ENCODE measurements at places on chromosomes 7 and 10.
A peak's percentile ranks its signal among the peaks of the same experiment; 100 is the strongest.

- DNase-seq = no peak
Observed at GRCh38 chr10:118958984-118959925, 70.3 kb upstream of the NANOS1 start.

GRCh38 chr7:31419505-31420055 is 79.1 kb upstream of the NEUROD6 start:
- no peak for DNase-seq

DNA sequence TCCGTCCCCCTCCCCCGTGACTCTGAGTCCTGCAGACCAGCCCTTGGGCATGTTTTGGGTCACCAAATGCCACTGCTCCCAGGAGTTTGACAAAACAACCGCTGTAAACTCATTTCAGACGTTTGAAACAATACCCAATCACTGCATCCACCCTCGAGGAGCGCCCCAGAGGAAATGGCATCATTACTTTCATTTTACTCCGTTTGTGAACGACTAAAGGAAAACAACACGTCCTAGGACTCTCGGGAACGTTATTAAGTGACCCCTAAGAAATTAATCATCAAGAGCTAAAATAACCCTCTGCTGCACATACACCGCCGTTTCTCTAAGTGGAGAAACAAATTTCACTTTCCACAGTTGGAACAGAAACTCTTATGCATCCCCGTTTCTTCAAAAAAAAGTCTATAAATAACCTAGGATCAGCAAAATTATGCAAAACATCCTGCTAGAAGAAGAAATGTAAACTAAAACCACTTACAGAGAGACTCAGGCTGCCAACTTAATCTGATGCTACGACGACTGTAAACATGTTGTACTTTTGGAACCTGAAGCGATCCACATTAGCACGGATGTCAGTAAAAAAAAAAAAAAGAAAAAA is 109.9 kb upstream of the EFCAB10 start:
- peak; percentile 72 for DNase-seq

DNA sequence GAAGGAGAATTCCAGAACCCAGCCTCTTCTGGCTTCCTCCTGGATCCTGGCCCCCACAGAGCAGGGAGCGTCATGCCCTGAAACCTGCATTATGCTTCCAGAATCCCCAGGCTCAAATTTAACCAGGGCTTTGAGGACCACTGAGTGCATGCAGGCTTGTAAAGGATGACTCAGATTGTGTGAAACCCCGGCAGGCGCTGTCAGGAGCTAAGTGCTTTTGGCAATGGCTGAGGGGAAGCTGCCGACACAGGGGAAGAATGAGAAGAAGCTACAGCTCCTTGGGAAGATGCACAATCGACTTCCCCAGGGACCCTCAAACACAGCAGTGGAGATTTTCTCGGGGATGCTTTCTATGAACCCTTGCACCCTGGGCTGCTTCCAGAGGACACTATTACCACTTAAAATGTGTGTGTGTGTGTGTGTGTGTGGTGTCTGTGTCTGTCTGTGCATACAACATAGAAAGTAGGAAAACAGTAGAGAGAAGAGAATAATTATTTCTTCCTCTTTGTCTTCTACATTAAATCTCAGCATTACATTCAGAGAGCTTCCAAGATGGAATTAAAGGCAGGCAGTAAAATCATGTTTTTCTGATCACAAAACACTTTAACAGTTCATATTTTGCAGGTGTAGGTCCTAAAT is 183.5 kb upstream of the INHBA start:
- no peak for DNase-seq

GRCh38 chr7:33832271-33832721 is 73.0 kb upstream of the BMPER start:
- no peak for DNase-seq

GRCh38 chr7:132171130-132171576 is 405.1 kb downstream of the PLXNA4 start:
- no peak for DNase-seq

DNA sequence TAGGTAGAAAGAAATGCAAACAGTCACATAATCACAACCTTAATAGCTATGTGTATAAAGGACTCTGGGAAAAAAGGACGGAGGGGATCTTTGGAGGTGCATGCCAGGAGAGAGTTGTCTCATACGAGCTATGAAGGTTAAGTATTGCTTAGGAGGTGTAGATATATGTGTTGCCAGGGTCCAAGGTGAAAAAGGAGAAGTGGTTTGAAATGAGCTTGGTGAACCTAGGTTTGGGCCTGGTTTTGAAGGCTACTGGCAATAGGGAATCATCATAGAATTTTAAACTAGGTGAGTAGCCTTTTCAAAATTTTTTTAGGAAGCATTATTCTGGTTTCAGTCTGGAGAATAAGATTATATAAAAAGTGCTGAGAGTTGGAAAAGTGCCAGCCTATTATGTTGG is 336.8 kb downstream of the AUTS2 start:
- no peak for DNase-seq

DNA sequence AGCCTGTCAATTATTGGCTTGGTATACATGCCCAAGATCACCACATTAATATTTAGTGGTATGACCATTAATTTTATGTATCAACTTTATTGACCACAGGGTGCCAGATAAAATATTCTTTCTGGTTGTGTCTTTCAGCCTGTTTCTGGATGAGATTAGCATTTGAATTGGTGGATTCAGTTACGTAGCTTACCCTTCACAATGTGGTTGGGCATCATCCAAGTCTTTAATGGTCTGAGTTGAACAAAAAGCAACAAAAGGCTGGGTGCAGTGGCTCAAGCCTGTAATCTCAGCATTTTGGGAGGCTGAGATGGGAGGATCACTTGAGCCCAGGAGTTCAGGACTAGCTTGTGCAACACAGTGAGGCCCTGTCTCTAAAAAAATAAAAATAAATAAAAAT is 702.2 kb upstream of the LRRTM3 start:
- no peak for DNase-seq

- no peak for DNase-seq
Observed at GRCh38 chr10:43231523-43232078, 35.3 kb downstream of the RASGEF1A start.

GRCh38 chr10:133045556-133046389 is 42.0 kb upstream of the ADGRA1 start:
- no peak for DNase-seq

- no peak for DNase-seq
Observed at GRCh38 chr7:105972276-105972675, 9.2 kb downstream of the CDHR3 start.

DNA sequence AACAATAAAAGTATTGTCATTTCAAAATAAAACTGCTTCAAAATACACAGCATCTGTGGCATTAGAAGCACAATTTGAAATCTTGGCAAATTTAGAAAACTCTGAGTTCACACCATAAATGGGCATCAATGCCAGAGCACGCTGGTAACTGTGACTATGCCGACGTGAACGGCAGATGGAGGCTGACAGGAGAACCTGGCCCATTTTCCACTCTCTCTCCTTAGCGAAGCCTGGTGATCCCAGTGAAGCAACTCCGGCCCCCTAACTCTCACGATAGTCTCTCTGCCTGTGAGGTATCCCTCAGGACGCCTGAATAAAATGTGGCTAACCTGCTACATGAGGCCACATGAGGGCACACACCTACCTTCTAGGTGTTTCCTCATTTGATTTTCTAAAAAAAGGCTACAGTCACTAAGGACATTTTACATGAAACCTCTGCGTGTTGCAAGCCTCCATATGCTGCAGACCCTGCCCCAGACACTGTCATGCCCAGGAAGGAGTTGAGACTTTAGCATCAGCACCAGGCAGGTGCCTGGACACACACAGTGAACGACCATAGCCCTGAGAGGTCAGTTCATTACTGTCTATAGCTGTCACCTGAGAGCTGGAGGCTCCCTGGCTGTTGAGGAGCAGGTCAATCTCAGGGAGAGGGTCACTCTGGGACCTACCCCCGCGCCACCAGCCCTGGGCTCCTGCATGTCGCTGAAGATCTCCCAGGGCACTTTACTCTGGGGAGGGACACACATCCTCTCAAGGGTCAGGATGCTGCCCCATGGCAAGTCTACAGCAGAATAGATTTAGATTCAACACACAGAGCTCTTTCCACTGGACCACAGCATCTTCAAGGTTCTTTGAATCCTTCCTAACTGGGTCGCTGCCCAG is 62.9 kb upstream of the CAMK2B start:
- no peak for DNase-seq

DNA sequence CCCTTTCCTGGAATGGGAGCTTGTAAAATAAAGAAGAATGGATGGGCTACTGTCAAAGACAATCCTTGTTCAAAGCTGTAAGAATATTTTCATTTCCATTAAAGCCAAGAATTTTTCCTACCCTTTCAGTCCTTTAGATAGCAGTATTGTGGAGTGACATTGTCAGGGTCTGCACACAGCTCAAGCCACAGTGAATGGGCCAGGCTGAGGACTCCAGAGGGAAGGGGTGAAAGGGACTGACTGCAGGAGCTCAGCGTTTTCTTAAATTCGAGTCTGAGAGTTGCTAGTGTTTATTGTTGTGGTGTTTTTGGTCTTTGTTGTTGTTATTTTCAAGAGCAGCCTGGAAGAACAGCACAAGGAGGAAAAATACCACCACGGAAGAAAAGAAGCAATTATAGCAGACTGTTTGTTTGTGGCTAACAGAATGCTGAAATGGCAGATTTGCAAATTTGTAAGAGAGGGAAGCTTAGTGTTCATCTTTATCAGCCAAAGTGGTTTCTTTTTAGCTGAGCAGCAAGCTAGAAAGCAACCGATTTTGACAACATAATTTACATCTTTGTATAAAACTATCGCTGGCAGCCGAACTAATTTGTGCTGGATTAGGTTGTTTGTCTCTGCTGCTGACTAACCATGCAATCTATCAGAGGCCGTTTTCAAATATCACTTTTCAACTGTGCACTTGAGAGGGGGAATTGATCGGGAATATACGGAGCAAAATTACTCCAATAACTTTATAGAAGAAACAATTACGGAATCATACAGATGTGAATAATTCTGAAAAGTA is 192.1 kb downstream of the LRMDA start:
- peak; percentile 38 for DNase-seq

DNA sequence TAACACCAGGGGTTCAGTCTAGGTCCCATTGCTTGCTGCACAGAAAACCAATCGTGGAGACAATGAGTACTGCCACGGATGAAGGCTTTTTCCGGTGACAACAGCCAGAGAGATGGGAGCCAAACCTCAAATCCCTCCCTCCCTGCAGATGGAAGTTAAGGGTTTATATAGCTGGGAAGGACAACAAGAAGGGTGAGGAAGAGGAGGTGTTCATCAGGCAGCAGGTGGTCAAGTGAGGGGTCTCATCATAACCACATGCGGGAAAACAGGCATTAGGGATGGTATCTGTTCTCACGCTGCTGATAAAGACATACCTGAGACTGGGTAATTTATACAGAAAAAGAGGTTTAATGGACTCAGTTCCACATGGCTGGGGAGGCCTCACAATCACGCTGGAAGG is 91.3 kb downstream of the MKX start:
- DNase-seq = no peak

- DNase-seq = peak; percentile 88
Observed at GRCh38 chr10:12195603-12196506, at the start of the genes CDC123 and NUDT5. CDC123 (plus strand) TSS chr10:12196188; CDS start chr10:12196246, 58 bp downstream. NUDT5 (minus strand) TSS chr10:12195891; CDS start chr10:12186291, 9,600 bp downstream.

DNA sequence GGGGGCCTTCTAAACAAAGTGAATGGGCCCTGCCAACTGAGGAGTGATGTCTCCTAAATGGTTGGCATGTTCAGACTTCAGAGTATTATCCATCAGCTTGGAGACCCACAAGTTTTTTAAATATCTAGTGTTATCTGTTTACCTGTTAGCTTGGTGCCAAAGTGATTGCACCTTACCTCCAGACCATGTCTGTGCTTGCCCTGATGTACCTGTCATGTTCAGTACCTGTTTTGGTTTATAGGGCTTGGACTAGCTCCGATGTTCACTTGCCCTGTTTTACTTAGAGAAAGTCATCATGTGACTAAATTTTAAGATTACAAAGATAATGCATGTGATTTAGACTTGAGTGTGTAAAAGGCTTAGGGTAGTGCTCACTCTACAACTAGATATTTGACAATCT is 67.7 kb downstream of the CNNM2 start:
- DNase-seq = no peak

DNA sequence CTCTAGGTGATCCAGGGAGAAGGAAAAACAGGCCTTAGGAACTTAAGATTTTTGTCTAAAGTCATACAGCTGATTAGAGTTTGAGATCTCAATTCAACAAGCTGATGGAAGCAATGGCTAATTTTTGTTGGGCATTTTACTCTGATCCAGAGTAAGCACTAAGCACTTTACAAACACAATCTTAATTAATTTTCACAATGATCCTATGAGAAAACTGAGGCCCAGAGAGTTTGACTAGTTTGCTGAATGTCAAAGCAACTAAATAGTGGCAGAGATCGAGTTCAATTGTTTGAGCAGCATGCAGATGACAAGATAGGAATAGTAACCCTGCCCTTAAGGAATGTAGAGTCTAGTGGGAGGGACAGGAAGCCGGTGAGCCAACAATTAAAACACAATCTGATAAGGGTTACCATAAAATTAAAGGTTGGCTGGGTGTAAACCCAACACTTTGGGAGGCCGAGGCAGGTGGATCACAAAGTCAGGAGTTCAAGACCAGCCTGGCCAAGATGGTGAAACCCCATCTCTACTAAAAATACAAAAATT is 13.5 kb upstream of the RPEL1 start:
- no peak for DNase-seq

DNA sequence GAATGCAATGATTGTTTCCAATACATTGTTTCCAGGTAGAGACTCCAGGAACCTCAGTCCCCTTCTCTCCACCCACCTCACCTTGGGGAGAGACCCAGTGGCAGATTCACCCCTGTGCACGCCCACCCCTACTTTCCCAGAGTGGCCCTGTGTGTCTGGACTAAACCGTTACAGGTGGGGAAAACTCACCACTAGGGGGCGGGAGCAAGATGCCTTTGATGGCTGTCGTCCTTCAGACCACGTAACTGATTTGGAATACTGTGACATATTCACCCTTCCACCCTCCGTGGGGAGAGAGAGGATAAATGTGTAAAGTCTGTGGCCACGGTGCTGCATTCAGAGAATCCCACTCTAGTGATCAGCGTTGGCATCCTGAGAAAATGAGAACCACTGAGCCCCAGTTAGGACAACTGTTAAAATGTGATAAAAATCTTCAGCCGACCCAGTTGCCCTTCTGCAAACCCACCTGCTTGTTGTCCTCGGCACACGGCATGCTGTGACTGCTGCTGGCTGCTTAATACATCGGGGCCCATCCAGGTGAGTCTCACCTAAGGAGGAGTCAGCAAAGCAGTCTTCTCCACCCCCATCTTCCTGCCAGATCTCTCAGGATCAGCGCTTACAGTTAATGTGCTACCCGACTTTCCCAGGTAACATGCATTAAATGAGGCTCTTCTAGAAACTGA is 41.5 kb upstream of the NMT2 start:
- DNase-seq = peak; percentile 87

DNA sequence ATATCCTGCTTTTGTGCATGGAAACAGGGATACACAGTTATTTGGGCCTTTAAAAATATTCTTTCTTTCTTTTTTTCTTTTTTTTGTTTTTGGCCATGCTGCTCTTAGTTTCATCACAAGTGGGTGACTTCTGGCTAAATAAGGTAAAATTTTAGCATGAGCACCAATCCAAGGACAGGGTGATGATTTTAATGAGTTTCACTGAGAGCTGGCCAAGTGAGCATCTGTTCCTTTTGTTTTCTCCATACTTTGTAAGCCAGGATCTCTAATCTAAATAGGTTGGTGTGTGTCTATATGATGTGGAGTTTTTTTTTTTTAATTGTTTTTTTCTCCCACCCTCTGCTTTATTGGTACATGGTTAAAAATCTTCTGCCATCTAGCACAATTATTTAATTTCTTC is 106.8 kb downstream of the POLL start:
- no peak for DNase-seq

Measured in NCI-H526 (cell line).